ENCODE measurements at places on chromosomes 3 and 15.
A peak's percentile ranks its signal among the peaks of the same experiment; 100 is the strongest.

DNA sequence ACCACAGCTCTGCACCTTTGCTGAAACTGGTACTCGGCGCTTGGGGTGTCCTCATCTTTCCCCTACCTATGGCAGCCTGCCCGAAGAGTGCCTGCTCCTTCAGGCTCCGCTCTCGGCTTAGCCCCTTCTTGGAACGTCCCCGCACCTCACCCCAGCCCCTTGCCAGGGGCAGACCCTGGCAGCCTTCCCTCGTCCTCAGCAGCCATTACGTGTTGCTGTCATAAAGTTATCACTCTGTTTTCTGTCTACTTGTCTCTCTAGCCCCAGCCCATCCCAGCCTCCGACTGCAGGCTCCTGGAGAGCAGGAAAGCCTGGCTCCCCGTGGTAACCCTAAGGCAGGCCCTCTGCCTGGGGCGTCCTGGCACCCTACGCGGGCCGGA lies 5.1 kb upstream of the BAHD1 start:
- DNase-seq: no peak

GRCh38 chr3:168249550-168250414 lies 154.1 kb upstream of the GOLIM4 start:
- no peak for DNase-seq

- no peak for DNase-seq
Observed at GRCh38 chr3:62238003-62238402, 135.3 kb downstream of the FEZF2 start.

GRCh38 chr3:47000198-47000815 lies 20.8 kb downstream of the NBEAL2 start:
- DNase-seq: no peak

- no peak for DNase-seq
Observed at GRCh38 chr3:82293867-82294266, 532.4 kb upstream of the GBE1 start.

DNA sequence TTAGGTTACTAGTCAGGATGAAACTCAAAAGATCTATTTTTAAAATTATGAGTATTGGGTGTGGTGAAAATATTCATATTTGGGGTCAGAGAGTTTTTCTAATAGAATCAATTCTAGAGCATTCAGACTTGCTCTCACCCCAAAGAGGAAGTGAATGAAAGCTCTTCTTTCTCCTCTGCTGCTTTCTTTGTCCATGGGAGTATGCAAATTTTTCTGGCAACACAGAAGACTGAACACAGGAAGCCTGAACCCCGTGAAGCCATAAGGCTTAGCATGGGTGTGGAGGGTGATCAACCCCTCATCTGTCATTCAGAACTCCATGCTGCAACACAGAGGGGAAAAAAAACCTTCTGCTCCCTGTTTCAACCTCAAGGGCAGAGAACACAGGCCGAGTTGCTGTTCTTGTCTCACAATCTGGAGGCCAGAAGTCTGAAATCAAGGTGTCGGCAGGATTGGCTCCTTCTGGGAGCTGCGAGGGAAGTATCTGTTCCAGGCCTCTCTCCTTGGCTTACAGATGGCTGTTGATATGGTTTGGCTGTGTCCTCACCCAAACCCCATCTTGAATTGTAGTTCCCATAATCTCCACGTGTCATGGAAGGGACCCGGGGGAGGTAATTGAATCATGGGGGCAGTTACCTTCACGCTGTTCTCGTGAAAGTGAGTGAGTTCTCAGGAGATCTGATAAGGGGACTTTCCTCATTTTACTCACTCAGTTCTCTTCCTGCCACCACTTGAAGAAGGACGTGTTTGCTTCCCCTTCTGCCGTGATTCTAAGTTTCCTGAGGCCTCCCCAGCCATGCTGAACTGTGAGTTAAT lies 33.7 kb upstream of the CD47 start:
- peak; percentile 32 for DNase-seq

DNA sequence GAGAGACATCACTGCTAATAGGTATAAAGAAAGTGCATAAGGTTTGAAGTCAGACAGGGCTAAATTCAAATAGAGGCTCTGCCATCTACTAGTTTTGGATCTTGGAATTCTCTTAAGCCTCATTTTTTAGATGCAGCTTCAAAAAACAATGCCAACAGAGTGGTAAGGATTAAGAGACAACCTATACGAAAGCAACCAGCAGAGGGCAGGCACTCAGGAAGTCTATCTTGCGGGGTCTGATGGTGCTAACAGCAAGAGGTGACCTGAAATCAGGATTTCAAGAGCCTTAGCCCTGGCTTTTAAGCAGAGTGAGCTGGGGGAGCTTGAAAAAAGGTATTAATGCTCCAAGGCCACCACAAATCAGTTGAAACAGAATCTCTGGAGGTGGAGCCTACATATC lies 40.7 kb downstream of the LDHAL6B start:
- DNase-seq: peak; percentile 22

DNA sequence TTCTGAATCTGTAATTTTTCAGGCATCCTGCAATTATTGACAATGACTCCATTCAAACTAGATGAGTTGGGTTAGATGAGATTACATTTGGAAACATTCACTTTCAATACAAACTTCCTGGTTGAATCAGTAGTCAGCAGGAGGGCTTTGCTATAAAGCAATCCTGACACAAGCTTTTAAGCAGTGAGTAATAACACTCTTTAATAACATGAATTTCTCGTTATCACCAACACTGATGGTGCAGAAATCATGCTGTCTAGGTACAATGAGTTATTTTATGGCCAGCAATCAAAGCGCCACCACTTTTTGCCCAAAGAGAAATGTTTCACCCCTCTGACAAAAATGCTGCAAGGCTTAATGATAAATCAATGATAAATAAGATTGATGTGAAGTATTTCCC lies 474.8 kb upstream of the CNTN4 start:
- DNase-seq: no peak

DNA sequence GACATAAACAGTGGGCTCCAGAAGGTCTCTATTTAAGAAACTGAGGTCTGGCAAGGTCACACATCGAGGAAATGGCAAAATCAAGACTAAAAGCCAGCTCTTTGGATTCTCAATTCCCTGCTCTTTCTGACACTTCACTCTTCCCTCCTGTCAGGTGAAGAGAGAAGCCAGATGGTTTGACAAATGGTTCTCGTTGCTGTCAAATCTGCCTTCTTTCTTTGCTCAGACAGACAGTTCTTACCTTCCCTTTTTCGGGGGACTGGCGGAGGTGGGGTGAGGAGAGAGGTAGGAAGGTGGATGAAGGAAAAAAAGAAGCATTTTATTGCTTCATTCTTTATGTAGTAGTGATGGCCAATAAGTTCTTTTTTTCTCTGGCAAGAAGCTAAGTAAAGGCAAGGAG lies 133.4 kb downstream of the LPP start:
- DNase-seq: no peak

GRCh38 chr3:150090877-150091276 lies 120.2 kb upstream of the PFN2 start:
- no peak for DNase-seq

DNA sequence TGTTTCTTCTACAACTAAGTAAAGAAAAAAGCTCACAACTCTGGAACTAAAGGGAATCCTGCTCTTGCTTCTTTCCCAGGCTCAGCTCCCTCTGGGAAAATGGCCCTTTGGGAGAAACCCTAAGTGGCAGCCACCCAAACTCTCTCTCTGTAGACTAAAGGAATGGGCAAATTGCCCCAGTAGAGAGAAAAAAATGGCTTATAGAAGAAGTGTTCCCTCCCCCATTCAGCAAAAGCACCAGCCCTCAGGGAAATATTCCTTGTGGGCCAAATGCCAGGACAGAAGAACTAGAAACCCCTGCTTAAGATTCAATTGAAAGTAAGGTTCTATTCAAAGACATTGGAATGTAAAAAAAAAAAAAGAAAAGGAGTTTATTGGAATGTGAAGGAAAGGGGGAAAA lies 603.7 kb upstream of the ALCAM start:
- DNase-seq: no peak

GRCh38 chr3:15499536-15499935 lies 22.0 kb downstream of the COLQ start:
- DNase-seq: no peak

- no peak for DNase-seq
Observed at GRCh38 chr15:36960947-36961227, 139.5 kb downstream of the MEIS2 start.

GRCh38 chr15:56042498-56042897 lies 49.1 kb upstream of the NEDD4 start:
- DNase-seq: no peak

DNA sequence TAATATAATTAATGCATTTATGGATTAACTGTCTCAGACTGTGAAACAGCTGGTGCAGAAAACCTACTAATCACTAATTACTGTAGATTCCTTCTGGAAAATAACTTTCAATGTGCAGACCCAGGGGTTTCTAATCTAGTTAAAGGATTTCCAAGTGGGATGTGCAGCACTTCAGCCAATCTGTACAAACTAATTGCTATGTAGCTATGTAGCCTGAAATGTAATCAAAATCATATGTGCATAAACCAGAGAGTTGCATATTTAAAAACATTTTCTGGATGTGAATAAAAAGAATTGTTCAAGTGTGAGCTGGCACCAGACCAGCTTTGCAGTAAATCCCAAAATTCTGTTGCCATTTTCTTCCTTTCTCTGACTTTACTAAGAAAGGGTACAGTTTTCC lies 127.5 kb upstream of the CD96 start:
- DNase-seq: no peak

DNA sequence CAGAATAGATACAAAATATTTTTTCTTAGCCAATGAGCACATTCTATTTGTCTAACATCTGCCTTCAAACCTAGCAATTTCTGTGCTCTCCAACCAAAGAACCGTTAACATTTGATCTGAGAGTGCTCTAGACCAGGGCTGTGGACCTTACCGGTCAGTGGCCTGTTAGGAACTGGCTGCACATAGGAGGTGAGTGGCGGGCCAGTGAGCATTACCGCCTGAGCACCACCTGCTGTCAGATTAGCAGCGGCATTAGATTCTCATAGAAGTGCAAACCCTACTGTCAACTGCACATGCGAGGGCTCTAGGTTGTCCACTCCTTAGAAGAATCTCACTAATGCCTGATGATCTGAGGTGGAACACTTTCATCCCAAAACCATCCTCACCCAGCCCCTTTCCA lies 131.7 kb downstream of the CADM2 start:
- DNase-seq: no peak

- no peak for DNase-seq
Observed at GRCh38 chr15:86857701-86858100, 778.0 kb downstream of the AGBL1 start.

DNA sequence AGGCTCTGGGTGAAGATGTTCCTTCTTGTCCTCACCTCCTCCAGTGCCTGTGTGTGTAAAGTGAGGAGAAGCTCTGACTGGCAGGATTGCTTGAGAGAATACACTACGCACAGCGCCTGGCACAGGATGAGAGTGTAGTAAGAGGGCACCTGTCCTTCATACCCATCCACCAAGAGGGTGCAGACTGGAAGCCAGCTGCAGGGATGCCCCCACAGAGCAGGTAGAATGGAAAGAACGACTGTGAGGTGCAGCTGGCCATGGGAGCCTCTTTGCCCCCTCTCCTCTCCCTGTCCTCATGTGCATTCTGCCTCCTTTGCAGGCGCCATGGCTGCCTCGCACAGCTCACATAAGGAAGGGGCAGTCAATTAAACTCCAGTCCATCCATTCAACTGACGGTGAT lies 12.3 kb downstream of the FBXL22 start:
- no peak for DNase-seq

DNA sequence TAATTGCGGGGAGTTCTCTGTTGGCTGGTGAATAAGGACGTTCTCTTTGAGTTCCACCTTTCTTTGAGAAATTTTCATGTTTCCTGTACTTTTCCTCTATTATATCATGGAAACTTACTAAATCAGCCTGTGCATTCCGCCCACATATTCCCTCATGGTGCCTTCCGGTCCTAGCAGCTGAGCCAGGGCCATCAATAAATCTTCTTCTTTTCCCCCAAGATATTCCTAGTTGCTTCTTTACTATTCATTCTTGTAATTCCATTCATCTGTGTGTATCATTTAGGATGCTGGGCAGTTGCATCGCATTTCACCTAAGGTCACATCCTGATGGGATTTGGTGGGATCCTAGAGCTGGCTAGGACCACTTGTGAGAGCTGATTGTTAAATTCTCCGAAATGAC lies 139.2 kb downstream of the RBMS3 start:
- no peak for DNase-seq

DNA sequence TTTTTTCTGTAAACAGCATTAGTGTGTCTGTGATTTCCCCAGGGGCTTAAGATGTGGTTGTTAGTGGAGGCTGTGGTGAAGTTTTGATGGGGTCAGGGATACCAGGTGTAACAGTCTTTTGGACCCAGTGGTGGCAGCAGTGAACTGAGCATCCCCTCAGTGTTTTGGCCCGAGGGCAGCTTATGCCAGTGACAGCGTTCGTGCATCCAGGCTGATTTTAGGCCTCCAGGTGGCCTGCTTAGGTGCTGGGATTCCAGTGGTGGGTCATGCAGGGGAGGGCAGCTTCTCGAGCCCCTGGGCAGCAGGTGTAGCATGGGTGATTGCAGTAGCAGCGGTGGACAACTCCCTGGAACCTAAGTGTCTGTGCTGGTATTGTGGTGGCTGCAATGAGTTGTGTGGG lies 29.2 kb downstream of the STT3B start:
- no peak for DNase-seq

- DNase-seq: no peak
Observed at GRCh38 chr3:35144011-35144410, 495.3 kb upstream of the ARPP21 start.

GRCh38 chr3:118436697-118437262 lies 597.9 kb downstream of the IGSF11 start:
- no peak for DNase-seq

DNA sequence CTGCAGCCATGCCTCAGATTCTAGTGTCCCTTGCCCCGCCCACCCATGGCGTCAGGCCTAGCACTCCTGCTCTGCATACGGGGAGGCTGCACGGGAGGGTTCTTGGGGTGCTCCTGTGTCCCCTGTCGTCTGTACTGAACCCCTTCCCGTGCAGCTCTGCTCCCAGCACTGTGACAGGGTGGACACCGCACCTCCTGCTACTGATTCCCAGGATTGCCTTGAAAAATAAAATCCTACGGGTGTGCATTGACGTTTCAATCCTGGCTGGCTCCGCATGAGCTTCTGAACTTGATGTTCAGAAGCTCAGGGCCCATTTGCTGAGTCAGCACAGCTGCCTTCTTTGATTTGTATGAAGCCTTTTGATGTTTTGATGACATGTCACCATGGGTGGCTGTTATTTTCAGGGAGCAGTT lies 176.4 kb downstream of the APBA2 start:
- DNase-seq: no peak

DNA sequence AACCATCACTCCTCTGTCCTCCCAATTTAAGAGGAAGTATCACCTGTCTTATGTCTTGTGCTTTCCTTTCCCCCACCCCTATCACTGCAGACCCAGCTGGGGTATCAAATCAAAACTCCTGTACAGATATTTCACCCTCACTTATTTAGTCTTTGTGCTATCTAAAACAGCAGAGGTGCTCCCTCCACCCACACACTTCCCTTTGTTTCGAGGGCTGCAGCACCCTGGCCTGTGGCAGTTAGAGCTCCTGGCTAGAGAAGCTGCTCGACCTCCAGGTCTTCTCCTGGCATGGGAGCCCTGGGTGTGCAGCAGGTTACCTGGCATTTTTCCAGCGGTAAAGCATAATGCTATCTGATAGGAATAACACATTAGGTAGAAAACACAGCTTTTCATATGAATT lies 181.4 kb upstream of the BCL6 start:
- no peak for DNase-seq

All from effector CD8-positive, alpha-beta T cell (primary cell).